ENCODE measurements at places on chromosomes 2 and 18.

DNA sequence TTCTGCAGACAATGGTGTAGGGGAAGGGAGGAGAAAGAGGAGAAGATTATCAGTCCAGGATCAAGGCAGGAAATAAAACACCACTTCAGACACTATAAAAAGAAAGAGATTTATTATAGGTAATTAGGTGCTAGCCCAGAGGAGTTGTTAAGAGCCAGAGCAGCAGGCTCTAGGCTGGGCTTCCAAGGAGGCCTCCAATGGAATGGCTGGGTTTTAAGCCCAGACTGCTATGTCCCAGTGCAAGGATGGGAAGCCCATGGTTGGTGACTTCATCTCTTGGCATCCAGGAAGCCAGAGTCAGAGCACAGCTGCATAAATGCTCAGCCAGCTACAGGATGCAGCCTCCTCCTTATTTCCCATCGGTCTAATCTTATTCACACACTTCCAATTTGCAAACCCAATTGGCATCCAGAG lies 95.6 kb downstream of the LAMA3 start:
- DNase-seq = no peak

DNA sequence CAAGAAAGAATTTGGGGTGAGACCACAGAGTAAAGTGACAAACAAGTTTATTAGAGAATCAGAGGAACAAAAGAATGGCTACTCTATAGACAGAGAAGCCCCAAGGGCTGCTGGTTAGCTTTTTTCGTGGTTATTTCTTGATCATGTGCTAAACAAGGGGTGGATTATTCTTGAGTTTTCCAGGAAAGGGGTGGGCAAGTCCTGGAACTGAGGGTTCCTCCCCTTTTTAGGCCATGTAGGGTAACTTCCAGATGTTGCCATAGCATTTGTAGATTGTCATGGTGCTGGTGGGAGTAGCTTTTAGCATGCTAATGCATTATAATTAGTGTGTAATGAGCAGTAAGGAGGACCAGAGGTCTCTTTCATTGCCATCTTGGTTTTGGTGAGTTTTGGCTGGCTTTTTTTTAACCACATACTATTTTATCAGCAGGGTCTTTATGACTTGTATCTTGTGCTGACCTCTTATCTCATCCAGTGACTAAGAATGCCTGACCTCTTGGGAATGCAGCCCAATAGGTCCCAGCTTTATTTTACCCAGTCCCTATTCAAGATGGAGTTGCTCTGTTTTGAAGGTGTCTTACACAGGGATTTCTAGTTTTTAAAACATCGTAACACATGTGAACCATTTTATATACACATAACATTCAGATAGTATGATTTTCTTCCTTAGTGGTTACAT lies 77.8 kb downstream of the MYO1B start:
- DNase-seq = no peak

GRCh38 chr2:174012347-174013314 lies 47.5 kb upstream of the SP3 start:
- peak; percentile 32 for DNase-seq

GRCh38 chr2:181575024-181575649 lies 81.8 kb downstream of the CERKL start:
- no peak for DNase-seq

DNA sequence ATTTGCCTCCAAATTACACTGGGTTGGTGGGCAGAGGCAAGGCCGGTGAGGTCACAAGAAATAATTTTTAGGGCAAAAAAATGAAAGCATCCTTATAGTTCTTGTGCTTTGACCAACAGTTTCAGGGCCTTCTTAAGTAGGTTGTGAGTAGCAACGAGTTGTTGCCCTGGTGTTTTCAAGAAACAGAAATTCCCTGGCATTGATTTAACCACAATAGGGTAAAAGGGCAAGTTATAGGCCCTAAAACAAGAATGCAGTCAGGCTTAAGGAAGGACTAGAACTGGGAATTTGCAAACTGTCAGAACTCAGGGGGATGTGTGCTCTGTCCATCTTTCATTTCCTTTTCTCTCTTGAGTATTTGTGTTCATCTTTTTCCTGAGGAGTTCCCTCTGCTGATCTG lies 46.1 kb upstream of the STPG4 start:
- no peak for DNase-seq

GRCh38 chr18:59743566-59743965 lies 46.3 kb upstream of the CCBE1 start:
- DNase-seq = no peak

DNA sequence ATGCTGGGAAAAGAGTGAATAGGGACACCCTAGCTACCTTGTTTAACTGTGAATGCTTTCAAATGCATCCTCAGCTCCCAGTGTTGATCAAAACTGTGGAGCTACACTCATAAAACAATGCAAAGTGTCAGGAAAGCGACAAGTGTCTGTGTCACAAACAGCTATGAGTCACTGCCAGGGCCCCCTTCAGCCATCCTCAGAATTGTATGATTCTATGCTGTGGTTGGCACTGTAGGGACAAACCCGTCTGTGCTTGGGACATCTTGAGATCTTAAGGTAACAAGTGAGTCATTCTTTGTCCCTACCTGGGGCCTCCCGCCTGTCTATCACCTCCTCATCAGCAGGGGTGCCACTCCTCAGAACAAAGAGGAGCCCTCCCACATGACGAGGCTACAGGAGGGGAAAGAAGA lies 42.4 kb downstream of the KLF7 start:
- no peak for DNase-seq

- DNase-seq = no peak
Observed at GRCh38 chr2:231287696-231288095, 89.3 kb downstream of the ARMC9 start.

DNA sequence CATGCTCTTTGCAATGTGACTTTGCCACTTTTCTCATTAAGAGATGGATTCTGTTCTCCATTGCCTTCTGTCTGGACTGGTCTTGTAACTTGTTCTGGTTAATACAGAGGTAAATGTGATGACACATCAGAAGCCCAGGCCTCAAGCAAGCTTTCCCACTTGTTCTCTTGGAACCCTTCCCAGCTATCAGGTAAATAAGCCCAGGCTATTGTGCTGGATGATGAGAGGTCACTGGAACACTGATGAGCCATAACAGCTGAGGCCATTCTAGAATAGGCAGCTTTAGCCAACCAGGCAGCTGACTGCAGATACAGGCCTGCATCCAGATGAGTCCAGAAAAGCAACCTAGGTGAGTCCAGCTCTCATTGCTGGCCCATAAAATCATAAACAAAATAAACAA lies 1007.0 kb upstream of the ACVR2A start:
- peak; percentile 97 for DNase-seq

- DNase-seq = no peak
Observed at GRCh38 chr2:82656420-82656819, 1802.7 kb downstream of the SUCLG1 start.

DNA sequence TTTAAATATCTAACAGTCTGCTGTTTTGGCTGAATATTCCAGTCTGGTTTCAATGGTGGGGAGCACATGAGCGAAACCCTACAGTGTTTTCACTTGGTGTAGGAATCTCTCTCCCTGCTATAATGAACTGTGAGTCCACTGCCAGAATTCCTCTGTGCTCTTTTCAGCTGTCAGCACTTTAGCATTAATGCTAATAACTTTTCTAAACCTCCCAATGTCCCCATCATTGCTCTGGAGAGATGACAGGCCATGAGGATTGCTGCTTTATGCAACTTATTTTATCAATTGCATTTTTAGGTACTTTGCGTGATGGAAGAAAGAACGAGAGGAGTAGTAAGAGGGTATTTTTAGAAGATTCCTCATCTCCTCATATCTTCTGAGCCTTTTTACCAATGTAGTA lies 25.3 kb downstream of the STK39 start:
- no peak for DNase-seq

GRCh38 chr18:46256078-46256477 lies 151.9 kb downstream of the HAUS1 start:
- DNase-seq = no peak

- no peak for DNase-seq
Observed at GRCh38 chr18:7370802-7371201, 139.9 kb downstream of the LRRC30 start.

- DNase-seq = no peak
Observed at GRCh38 chr2:60507211-60507965, 46.1 kb downstream of the BCL11A start.

GRCh38 chr2:85255456-85255812 lies 72.4 kb downstream of the TGOLN2 start:
- peak; percentile 82 for DNase-seq

GRCh38 chr2:105156166-105156565 lies 85.4 kb upstream of the GPR45 start:
- no peak for DNase-seq

DNA sequence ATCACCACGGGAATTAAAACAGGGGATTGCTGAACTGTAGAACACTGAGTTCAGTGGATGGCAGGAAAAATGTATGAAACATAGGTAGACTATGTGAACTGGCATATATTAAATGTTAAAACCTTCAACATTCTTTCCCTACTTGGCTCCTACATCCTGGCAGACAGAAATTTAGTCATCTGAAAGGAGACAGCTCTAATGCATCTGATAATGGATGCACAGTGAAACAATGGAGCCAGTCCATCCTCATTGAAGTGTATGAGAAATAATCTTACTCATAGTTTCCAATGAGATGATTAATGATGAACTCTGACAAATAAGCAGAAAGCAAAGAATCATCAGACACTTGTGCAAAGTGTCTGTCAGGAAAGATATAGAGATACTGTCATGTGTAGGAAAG lies 1629.7 kb upstream of the TMEFF2 start:
- DNase-seq = no peak

DNA sequence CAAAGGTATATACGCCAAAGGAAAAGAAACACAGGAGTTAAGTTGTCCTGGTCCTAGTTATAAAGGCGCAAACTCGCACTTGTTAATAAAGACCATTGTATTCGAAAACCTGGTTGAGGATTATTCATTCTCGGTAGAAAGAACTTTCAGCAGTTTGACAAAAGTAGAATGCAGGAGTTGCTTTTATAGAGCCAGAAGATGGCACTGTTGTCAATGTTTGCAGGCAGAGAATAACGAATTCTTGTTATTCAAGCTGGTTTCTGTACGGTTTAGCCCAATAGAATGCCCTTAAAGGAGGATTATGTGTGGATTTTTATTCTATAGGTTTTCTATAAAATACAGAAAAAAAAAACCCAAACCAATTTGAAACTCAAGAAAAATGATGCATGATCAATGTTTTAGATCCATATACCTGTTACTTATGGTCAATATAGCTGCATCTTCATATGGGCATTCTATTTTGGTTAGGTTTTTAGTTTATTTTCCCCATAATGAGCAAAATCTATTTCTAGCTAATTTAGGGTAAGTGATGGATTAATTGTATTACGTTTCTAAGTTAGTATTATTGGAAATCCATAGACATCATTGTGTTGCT lies 510.3 kb downstream of the PLCL1 start:
- peak; percentile 51 for DNase-seq

DNA sequence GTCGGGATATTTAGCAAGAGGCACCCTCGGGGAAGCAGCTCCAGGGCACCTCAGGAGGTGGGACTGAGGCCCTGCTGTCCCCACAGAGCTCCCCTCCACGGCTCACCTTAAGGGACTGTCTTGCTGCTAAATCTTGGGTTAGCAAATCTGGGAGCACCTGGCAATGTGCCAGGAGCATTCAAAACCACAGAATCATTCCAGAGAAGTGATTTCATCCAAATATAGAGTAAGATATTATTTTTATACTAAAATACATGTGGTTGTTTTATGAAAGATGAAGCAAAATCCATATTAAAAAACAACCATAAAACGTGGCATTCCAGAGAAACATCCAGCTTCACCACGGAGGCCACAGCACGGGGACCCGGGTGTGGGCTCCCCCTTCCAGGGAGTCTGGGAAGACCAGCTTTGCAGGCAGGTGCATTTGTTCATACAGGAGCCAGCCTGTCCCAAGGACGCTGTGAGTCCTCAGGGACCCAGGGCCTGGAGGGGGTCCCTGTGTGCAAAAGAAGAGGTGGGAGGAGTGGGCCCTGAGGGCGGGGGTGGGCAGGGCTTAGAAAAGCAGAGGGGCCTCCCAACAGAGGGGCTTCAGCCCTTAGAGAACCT lies 16.3 kb downstream of the HS1BP3 start:
- no peak for DNase-seq

GRCh38 chr18:55818284-55818683 lies 230.3 kb upstream of the TCF4 start:
- no peak for DNase-seq

GRCh38 chr2:164890544-164890943 lies 48.9 kb upstream of the COBLL1 start:
- DNase-seq = no peak

- DNase-seq = no peak
Observed at GRCh38 chr2:85137156-85137555, 4.0 kb downstream of the TCF7L1 start.
